Activated CD8-positive, alpha-beta memory T cell treated with anti-CD3 and anti-CD28 coated beads for 1 hour (primary cell): ENCODE measurements at places on chromosomes 5 and 9.
A peak's percentile ranks its signal among the peaks of the same experiment; 100 is the strongest.

GRCh38 chr5:111411301-111411700 is 101.0 kb downstream of the STARD4 start:
- no peak for DNase-seq

DNA sequence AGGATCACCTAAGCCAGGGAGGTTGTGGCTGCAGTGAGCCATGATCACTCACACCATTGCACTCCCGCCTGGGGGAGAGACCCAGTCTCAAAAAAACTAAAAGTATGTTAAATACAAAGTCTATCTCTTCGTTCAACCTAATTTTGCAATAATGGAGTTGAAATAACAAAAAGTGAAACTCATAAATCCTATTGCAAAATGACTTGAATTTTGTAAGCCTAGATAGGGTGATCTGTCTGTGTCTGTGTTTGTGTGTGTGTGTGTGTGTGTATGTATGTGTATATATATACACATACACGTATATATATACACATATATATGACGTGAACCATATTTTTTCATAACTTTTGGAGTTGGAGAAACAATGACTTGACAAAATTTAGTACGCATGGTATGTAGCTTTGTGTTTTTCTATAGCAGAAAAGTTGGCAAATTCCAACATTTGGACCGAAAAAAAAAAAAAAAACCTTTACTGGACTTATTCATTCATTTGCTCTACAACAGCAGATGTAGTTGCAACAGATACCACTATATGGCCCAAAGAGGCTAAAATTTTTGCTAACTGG is 76.9 kb upstream of the CDH6 start:
- no peak for DNase-seq

DNA sequence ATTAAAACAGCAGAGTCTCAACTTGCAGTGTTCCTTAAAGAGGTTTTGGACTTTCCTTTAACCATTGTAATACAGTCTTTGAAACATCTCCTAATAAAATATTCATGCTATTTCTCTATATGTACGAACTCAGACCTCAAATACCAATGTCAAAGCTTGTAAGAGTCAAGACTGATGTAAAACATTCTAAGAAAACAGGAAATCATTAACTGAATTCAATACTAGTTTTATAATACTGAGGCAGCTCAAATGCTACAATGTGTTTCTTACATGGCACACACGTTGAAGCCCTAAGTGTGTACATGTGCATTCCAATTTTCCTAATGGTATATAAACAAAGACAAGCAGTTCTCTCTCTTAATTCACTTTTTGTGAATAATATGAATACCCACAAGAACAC is 11.6 kb downstream of the PSIP1 start:
- DNase-seq, result no peak

GRCh38 chr5:150153957-150154617 is 1.6 kb downstream of the PDGFRB start:
- DNase-seq, result no peak

DNA sequence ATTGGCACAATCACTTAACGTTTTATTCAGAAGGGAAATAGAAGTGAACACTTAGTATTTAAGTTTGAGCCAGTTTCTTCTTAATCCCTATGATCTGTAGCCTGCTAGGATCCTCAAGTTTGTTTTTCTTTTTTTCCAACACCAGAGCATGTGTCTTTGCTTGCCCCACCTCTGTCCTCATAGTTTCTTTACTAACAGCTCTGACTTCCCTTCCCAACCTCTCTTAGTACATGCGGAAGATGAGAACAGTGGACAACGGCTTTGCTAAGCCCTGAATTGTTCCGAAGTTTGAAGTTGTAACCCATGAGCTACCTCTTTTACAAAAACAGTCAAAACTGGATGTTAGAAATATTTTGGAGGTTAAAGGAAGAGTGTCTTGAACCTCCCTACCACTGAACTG is 61.7 kb upstream of the TAF11L2 start:
- DNase-seq, result no peak

DNA sequence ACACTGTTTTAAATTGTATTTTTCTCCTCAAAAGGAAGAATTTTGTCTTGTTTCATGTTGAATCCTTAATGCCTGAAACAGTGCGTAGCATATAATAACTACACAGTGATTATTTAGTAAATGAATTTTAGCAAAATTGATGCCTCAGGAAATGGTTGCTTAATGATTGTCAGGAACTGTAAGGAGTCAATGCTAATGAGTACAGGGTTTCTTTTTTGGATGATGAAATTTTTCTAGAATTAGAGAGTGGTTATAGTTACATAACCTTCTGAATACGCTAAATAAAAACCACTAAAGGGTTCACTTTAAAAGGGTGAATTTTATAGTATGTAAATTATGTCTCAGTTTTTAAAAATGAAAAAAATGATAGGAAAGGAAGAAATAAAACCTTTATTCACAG is 14.9 kb downstream of the FAM151B start:
- no peak for DNase-seq

DNA sequence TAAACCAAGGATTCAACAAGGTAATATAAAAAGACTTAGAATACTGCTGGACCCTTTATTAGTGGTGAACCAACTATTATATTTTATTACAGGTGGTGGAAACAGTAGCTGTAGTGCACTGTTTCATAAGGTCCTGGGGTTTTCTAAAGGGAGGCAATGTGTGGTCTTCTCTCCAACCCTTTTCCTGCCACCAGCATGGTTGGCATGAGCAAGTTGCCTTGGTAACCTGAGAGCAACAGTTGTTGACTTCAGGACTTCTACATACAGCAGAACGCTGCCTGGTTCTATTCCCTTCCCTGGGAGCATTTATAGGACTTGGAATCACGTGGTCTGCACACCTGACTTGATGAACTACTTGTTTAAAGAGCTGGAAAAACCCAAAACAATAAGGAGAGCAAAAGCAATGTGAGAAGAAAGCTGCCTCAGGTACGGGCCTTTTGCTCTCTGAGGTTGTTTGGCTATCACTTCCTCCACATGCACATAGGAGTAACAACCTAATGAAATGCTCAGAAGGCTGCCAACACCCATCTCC is 81.1 kb upstream of the RAI14 start:
- DNase-seq, result no peak

- DNase-seq, result no peak
Measured at GRCh38 chr5:44443172-44443571, 54.0 kb upstream of the FGF10 start.

- DNase-seq, result no peak
Measured at GRCh38 chr5:42168091-42168670, 243.1 kb downstream of the FBXO4 start.

DNA sequence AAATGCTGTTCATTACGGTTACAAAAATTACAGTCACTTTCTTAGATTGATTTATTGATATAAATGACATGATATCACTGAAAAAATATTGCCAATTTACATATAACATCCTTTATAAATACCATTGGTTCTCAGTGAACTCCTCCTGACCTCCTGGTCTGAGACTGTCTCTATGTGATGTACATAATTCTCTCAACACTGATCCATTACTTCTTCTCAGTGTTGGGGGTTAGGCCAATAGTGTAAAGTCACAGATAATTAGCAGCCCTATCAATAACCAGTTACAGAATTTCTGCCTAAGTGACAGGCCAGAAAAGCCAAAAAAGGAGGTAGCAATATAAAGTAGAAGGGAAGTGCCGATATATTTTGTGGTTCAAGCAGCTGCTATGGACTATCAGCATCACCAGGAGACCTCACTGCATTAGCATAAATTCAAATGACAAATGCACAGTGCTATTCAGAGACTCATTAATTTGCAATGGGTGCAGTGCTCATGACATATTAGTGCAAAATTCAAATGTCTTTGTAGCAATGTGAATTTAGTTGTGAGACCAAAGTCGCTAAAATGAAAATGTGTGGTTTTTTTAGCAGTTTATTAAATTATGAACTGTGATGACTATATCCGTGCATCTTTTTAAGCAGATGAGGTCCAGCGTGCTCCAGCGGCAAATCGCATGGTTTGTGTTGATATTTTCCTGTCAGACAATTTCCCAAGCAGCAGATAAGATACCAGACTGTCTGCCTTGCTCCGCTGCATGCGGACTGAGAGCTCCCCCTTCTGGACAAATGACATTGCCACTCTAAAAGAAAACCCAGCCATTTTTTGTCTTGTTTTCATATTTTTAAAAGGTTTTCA is 144.6 kb downstream of the CETN3 start:
- peak; percentile 8 for DNase-seq

- no peak for DNase-seq
Measured at GRCh38 chr9:79210541-79211243, 361.1 kb upstream of the TLE4 start.

DNA sequence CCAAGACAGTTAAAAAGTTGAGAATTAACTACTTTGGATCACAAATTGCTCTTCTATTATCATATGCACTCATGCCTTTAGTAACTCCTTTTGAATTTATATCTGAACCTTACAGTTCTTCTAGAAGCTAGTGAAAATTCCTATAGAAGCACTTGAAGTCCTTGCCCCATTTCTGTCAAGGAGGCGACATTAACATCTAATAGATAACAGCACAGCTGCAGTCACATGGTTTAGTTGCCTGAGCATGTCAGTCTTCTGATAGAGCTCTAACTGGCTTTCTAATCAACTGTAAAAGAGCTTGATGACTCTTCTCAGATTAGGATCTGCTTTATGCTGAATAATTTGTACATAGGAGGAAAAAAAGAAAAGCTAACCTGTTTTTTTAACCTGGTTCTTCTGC is 9.0 kb downstream of the RFESD start:
- DNase-seq, result no peak

- no peak for DNase-seq
Measured at GRCh38 chr5:39328731-39329130, 35.6 kb downstream of the C9 start.

GRCh38 chr9:108002371-108002956 is 512.9 kb upstream of the KLF4 start:
- no peak for DNase-seq
